Nucleus accumbens (tissue), 56 donors: ENCODE measurements at places on chromosomes 3 and 15.

- no peak for DNase-seq
Measured at GRCh38 chr15:85762039-85762755, 32.5 kb downstream of the KLHL25 start.

- DNase-seq, result no peak
Measured at GRCh38 chr3:119240101-119240590, 532 bp downstream of the B4GALT4 start.

DNA sequence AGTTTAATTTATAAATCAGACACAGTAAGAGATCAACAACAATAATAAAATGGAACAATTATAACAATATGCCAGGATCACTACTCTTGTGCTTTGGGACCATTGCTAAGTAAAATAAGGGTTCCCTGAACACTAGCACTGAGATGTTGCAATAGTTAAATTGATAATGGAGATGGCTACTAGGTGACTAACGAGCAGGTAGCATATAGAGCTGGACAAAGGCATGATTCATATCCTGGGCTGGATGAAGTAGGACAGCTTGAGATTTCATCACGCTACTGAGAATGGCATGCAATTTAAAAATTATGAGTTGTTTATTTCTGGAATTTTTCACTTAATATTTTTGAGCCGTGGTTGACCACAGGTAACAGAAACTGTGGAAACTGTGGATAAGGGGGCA is 20.7 kb upstream of the MYZAP start:
- DNase-seq, result no peak

DNA sequence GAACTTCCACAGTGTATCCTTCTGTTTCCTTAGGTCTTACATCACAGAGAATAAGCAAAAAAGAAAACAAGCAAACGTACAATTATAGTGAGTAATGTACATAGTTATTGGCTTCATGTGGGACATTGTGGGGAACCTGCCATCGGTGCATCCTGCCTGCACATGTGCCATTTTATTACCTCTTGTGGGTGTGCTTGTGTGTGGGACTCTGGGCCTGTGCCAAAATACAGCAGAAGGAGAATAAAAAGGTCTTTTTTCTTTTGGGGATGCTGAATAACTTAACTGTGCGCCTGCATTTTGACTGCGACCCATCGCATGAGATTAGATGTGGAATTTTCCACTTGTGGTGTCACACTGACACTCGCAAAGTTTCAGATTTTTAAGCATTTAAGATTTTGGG is 169.6 kb upstream of the DCBLD2 start:
- DNase-seq, result no peak

GRCh38 chr15:96542130-96542770 is 211.8 kb downstream of the NR2F2 start:
- no peak for DNase-seq

GRCh38 chr15:50236433-50236832 is 29.1 kb downstream of the HDC start:
- DNase-seq, result no peak

DNA sequence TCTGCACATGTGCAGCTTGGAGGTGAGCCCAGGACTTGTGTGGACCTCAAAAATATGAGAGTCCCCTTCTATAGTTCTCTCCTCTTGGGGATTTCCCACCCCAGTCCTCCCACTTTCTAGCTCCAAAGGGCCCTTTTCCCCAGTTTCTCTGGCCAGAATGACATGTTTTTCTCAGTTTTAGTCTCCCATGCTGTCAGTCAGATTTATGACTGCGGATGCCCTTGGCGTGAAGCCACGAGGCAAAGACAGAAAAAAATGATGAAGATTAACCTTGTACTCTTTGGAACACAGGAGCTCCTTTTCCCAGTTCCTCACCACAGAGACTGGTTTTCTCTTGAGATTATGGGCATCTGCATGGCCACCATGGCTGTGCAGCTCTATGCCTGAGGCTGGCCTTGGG is 72.0 kb upstream of the TTBK2 start:
- DNase-seq, result no peak

DNA sequence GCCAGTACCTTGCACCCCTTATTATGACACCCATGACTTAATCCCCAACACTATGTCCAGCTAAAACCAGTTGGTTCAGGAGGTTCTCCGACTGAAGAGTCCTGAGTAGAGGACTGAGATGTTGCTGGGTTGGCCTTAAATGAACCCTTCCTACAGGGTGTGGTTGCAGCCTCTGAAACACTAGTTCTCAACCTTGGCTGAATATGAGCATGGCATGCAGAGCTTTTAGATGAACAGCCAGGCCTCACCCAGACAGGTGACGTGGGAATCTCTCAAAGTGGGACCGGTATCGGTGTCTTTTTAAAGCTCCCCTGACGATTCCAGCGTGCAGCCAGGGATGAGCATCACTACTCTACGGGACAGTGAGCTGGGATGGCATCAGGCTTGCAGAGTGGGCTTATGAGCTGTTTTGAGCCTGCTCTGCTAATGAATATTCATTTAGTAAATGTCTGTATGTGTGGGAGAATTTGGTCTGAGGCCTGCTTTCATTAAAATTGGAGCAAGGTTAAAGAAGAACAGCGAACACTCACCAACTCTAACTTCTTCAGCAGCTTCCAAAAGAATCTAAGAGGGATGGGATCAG is 79.7 kb upstream of the PRICKLE2 start:
- no peak for DNase-seq
